ENCODE measurements at places on chromosomes 16 and 17.

GRCh38 chr16:11310997-11311561 lies 29.9 kb upstream of the PRM1 start:
- peak; percentile 38 for DNase-seq

DNA sequence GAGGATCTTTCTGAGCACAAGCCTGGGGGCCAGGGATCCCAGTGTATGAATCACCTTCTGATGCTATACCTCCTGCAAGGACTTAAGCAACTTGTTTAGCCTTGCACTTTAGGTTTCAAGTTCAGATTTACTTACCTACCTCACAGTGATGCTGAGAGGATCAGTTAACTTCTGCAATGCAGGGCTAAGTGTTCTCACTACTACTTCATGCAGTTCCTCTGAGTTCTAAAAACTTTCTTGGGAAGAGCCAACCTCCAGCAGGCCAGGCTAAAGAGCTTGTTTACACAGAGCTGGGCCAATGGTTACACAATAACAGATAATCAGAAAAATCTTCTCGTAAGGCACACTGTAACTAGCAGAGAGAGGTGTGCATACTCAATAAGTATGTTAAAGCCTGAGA lies 13.0 kb downstream of the VEZF1 start:
- no peak for DNase-seq

- DNase-seq = no peak
Observed at GRCh38 chr16:74807052-74807646, 32.5 kb upstream of the FA2H start.

GRCh38 chr17:83151442-83152226 lies 72.2 kb downstream of the METRNL start:
- DNase-seq = no peak

DNA sequence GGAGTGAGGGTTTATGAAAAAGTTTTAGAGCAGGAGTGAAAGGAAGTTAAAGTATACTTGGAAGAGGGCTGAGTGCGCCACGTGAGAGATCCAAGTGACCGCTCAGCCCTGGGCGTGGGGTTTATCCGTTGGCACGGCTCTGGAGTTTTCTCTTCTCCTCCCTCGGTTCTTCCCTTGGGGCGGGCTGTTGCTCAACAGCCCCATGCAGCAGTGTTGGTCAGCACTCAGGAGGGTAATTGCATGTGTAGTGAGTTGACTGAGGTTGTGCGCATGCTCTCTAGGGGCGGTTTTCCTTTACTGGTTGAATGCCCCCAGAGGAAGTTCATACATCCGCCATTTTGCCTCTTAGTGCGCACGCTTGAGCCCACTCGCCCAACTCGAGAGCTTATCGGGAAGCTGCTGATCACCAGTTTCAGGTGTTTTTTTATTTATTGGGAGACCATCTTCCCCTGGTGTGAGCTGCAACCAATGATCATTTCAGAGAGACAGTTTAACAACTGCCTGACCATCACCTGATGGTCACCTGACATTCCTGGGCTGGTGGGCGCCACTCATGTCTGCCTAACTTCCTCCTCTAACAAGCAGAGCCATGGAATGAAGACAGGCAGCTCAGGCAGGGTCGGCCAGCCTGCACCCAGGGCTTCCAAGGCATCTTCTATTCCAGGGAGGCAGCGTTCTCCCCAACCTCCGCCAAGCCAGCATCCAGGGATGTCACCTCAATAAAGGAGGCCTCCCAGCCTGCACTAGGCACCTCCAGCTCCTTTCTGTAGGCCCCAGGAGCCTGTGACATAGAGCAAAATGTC lies 41.3 kb upstream of the DNAH17 start:
- DNase-seq = no peak

DNA sequence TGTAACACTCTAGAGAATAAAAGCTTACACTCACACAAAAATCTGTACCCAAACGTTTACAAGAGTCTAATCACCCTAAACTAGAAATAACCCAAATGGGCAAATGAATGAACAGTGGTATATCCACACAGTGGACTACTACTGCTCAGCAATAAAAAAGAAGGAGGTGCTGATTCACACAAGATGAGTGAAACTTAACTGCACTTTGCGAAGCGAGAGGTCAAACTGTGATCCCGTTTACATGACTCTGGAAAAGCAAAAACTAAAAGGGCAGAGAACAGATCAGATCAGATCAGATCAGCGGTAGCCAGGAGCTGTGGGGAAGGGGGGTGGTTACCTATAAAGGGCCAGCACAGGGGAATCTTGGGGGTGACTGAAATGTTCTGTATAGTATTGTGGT lies 113.4 kb downstream of the TRIM37 start:
- DNase-seq = no peak

DNA sequence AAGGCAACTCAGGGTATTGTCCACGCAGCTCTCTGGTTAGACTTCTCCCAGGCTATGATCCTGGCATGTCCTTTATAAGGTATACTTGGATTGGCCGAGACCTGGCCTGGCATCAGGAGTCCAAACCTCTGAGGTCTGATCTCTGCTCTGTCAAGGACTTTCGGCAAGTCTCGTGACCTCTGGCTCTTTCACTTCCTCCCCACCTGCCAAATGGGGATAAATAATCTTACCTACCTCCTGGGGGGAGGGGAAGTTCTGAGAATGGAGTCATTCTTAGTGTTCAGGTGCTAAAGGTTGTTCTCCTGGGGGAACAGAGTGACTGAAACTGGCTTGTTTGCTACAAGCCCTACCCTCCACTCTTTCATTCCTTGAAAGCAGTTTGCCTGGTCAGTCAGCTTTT lies 7.6 kb downstream of the ATXN1L start:
- no peak for DNase-seq

GRCh38 chr16:64083428-64084129 lies 1038.3 kb downstream of the CDH11 start:
- DNase-seq = no peak

DNA sequence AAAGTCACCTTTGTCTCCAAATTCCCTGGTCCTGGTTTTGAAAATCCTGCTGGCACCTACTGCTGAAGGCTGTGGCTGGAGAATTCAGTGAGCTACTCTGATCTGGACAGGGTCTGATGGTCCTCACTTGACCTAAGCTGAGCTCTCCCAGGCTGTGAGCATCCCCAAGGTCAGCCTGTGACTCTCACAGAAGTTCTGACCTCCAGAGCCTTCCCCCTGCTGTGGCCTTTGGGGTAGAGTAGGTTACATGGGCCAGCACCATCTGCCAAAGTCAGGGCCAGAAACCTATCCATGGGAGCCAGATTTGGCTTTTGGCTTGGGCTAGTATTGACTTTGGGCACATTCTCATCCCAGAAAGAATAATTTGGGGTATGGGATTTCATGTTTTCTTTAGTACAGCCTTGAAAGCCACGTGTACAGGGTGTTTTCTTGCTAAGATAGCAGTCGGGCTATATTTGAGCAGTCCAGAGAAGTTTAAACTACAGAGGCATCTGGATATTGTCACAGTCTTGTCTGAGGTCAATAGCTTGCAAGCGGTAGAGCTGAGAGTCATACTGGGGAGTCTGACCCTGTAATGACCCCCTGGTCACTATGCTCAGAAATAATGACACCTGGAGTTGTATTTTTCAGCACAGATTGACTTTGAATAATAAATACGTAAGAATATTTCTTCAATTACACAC lies 6.2 kb upstream of the AGRP start:
- no peak for DNase-seq

DNA sequence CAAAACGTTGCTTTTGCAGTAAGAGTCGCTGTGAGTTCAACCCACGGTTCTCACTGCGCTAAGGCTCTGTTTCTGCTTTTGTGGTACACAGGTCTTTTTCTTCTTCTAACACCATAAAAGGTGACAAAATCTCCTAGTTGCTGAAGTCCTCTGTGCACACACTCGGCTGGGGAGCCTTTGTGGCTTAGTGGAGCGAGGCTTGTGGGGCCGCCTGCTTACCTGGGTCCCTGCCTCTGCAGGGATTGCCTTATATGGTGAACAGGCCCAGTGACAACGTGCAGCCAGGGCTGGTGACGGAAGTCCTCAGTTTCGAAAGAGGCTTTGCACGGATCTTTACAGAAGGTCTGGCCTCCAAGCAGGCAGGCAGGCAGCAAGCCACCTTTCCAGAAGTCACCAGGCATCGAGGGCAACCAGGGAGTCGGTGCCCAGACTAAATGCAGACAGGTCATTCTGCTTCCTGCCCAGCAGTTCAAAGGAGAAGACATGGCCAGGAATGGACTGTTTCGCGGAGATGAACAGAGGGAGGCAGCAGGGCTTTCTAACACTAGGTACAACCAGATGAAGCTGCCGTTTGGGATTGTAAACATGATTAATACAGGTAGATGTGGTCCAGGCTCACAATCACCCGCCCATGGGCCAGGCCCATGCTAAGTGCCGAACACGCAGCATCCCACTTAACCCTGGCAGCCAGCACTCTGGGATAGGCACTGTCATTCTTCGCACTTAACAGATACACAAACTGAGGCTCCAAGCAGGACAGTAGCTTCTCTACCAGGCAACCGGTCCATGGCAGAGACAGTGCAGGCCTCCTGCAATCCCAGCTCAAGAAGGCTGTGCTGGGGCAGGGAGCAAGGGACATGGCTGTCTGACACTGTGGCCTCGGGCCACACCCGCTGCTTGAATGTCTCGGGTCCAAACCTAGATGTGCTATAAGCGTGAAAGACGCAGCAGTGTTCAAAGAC lies 10.7 kb upstream of the MEAK7 start:
- peak; percentile 73 for DNase-seq

DNA sequence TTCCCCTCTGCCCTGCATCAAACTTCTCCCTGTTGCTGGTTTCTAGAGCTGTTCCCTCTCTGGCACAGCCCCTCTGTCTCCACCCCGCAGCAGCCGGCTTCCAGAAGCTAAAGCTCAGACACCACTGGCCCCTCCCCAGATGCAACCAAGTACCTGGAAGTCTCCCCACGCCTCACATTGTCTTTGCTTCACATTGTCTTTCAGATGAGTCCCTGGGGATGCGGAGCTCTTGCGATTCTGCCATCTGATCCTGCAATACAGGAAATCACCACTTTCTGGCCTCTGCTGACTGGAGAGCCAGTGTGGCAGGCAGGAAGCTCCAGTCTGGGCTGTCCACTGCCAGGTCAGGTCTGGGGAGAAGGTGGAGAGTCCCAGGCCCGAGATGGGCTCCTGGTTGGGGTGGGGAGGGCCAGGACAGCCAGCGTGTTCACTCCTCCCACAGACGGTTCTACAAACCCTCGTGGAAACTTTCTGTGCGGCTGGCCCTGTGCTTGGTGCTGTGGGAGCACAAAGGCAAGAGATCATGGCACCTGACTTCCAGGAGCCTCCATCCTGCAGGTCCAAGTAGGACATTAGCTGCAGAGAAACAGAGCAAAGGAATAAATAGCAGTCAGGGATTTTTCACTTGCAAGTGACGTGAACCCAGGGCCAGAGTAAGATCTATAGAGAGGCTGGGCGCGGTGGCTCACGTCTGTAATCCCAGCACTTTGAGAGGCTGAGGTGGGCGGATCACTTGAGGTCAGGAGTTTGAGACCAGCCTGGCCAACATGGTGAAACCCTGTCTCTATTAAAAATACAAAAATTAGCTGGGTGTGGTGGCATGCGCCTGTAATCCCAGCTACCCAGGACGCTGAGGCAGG lies 47.9 kb upstream of the MAP3K14 start:
- DNase-seq = no peak

GRCh38 chr17:8117980-8118768 lies at the start of gene ALOXE3:
Gene ALOXE3, minus strand, starts transcription at chr17:8118514. Its CDS starts 524 bp downstream, at chr17:8117990.
- DNase-seq = no peak

GRCh38 chr16:71347146-71347545 lies 11.4 kb upstream of the CALB2 start:
- no peak for DNase-seq

- DNase-seq = no peak
Observed at GRCh38 chr17:7856011-7856810, 1.1 kb downstream of the NAA38 start.

GRCh38 chr16:66952430-66953110 lies 8.5 kb upstream of the CES3 start:
- no peak for DNase-seq

DNA sequence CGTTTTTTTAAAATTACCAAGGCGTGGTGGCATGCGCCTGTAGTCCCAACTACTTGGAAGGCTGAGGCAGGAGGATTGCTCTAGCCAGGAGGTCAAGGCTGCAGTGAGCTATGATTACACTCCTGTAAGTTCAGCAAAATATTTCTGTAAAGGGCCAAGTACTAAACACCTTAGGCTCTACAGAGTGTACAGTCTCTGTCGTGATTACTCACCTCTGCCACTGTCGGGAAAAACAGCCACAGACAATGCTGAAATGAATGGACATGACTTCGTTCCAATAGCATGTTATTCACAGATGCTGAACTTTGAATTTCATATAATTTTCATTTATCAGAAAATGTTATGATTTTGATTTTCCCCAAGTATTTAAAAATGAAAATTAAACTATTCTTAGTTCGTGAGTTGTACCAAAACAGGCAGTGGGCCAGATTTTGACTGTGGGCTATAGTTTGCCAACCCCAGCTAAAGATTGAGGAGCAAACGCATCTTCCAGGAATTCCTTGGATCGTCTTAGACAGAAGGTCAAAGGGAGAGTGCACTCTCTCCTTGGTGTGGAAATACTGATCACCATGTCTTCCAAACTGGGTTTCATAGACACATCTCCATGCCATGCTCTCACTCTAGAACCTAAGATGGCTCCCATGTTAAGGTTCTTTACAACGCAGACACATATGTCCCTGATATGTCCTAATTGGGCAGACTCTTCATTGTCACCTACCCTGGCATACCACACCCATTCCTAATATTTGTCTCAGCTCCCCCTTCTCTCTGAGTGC lies 89.5 kb downstream of the MARF1 start:
- no peak for DNase-seq

DNA sequence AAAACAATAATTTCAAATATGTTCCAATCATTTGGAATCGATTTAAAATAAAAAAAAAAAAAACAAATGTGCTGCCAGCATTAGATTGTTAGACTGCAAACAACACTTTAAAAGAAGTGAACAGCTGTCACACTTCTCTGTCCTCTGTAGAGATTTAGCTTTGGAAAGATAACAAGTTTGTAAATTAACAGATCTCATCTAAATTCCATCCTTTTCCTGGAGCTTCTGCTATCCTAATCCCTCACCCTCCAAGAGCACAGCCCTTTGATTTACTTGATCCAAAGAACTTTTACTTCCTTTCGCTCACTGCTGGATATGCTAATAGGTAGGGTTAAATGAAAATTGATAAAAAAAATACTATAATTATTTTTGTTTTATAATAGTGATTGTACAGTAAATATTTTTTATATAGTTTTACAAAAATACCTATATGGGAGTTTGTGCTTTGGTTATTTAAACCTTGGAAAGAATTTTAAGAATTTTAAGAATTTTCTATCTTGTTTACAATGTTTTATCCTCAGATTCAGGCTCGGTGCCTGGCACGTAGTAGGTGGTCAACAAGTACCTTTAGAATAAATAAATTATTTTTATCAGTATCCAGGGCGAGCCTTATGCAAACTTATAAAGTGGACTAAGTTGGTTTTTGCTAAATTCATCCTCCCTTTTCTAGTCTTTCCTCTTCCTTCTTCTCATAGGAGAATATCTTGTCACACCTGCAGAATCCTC lies 21.6 kb downstream of the MAP2K6 start:
- no peak for DNase-seq

DNA sequence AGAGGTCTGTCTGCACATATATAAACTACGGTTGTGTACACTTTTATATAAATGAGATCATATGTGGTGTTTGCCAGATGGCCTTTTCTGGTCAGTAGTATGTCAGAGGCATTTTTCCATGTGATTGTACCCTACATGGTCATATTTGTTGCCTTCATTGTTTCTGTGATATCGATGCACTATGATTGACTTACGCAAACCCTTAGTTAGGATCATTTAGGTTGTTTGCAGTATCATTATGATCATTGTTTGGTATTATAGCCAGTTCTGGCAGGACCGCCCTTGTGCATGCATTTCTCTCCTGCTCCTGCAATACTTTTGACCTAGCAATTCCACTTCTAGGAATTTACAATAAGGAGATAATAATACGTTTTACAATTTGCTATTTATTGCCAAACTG lies 169.1 kb downstream of the MSI2 start:
- DNase-seq = no peak

GRCh38 chr17:8859804-8860430 lies 7.6 kb downstream of the PIK3R6 start:
- no peak for DNase-seq
